ENCODE measurements at places on chromosomes 2 and 18.

GRCh38 chr2:191703079-191703725 is 25.3 kb downstream of the NABP1 start:
- DNase-seq, result no peak

DNA sequence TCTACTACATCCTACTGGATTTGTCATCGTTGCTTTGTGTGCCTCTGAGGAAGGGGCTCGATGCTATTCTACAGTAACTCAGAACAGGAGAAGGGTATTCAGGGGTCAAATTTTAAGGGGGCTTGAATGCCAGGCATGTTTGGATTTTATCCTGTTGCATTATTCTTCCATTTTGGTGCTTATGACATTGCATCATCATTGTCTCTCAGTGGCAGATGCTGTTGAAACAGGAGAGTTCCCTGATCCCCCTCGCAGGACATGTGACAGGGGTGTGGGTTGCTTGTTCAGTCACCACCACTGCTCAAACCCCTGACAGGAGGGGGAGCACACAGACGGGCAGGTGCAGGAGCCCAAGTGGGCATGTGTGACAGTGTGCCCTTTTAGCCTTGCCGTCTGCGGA is 156.7 kb downstream of the SLC4A3 start:
- no peak for DNase-seq

GRCh38 chr2:230703514-230703913 is 9.1 kb upstream of the CAB39 start:
- no peak for DNase-seq

DNA sequence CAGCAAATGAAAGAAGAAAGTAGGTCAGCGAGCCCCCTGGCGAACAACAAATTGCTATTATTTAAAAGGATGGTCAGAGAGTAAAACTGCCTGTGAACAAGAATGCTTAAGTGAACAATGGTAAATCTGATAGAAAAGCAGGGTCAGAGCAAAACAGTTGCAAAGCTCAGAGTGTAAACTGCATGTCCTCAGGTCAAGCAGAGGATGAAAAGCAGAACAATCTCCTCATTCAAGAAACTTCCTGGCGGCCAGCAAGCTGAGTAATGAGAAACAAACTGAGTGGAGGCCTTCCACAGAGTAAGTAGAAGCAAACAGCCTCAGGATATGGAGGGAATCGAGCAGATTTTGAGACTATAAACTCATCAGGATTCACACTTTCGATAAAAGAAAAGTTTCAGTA is 117.9 kb downstream of the PPP1R1C start:
- no peak for DNase-seq

- peak; percentile 4 for DNase-seq
Observed at GRCh38 chr2:74080346-74080745, 67.4 kb downstream of the BOLA3 start.

- DNase-seq, result no peak
Observed at GRCh38 chr2:43347746-43348145, 121.3 kb upstream of the ZFP36L2 start.

- DNase-seq, result no peak
Observed at GRCh38 chr2:26519396-26520147, 41.6 kb upstream of the OTOF start.

DNA sequence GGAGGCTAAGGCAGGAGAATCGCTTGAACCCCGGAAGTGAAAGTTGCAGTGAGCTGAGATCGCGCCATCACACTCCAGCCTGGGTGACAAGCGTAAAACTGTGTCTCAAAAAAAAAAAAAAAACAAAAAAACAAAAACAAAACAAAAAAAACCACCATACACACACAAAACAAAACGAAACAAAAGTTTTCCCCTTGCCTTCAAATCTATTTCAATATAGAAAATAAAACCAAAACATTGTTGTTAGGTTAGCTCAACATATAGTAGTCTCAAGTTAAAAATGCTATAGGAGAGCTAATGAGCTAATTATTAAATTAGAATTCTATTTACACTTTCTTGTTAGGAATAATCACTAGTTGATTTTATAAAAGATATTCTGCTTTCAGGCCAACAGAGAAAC is 43.3 kb downstream of the FBXO11 start:
- DNase-seq, result no peak

GRCh38 chr2:53690876-53691275 is 76.7 kb upstream of the CHAC2 start:
- DNase-seq, result no peak

GRCh38 chr18:8324343-8325065 is 284.7 kb upstream of the RAB12 start:
- DNase-seq, result no peak

- no peak for DNase-seq
Observed at GRCh38 chr18:33708876-33709275, 130.9 kb downstream of the ASXL3 start.

DNA sequence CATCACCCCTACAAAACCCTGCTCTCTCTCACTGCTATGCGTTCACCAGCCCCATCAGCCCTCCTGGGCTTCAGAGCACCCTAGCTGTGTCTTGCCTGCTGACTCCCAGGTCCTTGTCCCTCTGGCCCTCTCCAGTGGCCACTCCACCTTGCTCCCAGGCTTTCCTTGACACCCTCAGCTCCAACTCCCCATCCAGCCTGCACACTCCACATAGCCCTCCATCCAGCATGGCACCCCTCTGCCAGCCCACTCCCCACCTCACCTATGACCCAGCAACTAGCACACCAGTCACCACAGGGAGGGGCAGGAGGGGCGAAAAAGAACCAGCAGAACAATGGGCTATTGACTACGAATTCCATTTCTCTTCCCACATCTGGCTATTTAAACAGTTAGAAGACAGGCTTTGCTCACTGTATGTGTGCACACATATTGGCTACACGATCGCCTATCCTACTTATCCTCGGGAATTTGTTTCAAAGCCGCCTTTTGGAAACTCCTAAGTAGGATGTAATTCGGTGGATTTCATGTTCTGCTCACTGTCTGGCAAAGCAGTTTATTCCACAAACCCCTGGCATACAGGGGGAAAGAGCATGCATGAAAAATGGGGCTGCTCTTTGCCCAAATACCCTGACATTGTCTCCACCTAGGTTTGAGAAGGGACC is 195.3 kb downstream of the SMAD2 start:
- DNase-seq, result no peak

GRCh38 chr18:70387027-70387426 is 98.2 kb downstream of the SOCS6 start:
- DNase-seq, result no peak

DNA sequence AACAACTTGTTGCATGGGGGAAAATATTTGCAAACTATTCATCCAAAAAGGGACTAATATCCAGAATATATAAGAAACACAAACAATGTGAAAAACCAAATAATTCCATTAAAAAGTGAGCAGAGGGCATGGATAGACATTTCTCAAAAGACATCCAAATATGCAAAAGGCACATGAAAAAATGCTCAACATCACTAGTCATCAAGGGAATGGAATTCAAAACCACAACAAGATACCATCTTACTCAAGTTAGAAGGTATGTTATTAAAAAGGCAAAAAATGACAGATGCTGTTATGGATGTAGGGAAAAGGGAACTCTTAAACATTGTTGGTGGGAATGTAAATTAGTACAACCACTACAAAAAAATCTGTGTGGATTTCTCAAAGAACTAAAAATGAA is 396.5 kb downstream of the CCDC85A start:
- no peak for DNase-seq

GRCh38 chr2:44689516-44689915 is 252.0 kb upstream of the SIX3 start:
- no peak for DNase-seq

Data from muscle of arm (tissue), 14 donors.